T-helper 1 cell (primary cell): ENCODE measurements at places on chromosomes 5 and 9.

- DNase-seq = no peak
Measured at GRCh38 chr5:171450423-171451331, 31.2 kb downstream of the FGF18 start.

- DNase-seq = no peak
Measured at GRCh38 chr5:126462239-126463014, 39.2 kb downstream of the GRAMD2B start.

- no peak for DNase-seq
Measured at GRCh38 chr9:33129886-33130881, 37.0 kb downstream of the B4GALT1 start.

GRCh38 chr5:134608555-134608954 lies 24.1 kb downstream of the SAR1B start:
- DNase-seq = no peak

- no peak for DNase-seq
Measured at GRCh38 chr5:39780347-39780746, 355.6 kb upstream of the DAB2 start.
